Left lung (tissue), 14 donors: ENCODE measurements at places on chromosomes 16 and 17. TPM values are rescaled to one million over a fixed set of nuclear protein-coding genes. Genes with fewer than 3 reads are reported as not detected.

- DNase-seq, result no peak
Measured at GRCh38 chr17:47676510-47677165, 17.3 kb upstream of the TBKBP1 start.

DNA sequence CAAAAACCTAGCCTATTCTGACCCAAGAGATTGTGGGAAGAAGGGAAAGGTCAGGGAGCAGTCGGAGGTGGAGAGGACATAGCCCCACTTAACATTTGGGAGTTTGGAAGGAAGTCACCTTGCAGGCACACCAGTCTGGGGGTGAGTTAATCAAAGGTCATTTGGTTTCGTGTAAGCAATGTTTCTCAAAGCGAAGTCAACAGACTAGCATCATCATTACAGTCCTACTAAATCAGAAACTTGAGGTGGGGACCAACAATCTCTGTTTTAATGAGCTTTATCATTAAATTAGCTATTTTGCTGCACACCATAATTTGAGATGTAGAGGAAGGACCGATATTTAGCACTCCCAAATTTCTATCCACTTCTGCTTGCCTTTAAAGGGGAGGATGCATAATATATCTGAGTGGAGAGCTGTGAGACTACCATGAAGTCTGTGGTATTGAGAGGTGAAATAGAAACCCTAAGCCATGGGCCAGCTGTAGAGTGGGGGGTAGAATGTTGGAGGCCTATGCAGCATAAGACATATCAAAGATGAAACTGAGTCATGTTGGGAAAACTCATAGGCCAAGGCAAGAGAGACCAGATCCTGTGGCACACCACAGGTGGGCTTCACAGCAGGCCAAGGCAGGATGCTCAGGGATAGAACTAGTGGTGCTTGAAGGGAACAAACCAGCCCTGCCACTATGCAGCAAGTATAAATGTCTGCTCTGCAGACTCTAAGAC lies 141.7 kb upstream of the ANKFN1 start:
- no peak for DNase-seq

GRCh38 chr16:58222532-58223316 lies 24.8 kb upstream of the CSNK2A2 start:
- no peak for DNase-seq

DNA sequence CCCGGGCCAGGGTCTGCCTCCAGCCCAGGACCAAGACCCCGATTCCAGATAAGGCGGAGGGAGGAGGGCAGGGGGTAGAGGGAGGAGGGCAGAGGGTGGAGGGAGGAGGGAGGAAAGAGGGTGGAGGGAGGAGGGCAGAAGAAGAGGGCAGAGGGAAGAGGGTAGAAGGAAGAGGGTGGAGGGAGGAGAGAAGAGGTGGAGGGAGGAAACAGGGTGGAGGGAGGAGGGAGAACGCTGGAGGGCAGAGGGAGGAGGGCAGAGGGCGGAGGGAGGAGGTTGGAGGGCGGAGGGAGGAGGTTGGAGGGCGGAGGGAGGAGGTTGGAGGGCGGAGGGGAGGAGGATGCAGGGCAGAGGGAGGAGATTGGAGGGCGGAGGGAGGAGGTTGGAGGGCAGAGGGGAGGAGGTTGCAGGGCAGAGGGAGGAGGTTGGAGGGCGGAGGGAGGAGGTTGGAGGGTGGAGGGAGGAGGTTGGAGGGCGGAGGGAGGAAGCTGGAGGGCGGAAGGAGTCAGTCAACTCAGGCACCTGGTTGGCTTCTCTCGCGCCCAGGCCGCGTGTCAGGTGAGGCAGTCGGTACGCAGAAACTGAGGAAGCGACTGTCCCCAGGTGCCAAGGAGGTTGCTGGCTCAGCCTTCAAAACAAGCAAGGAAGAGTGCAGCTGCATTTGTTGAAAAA lies 65.2 kb downstream of the KLHDC4 start:
- no peak for DNase-seq

DNA sequence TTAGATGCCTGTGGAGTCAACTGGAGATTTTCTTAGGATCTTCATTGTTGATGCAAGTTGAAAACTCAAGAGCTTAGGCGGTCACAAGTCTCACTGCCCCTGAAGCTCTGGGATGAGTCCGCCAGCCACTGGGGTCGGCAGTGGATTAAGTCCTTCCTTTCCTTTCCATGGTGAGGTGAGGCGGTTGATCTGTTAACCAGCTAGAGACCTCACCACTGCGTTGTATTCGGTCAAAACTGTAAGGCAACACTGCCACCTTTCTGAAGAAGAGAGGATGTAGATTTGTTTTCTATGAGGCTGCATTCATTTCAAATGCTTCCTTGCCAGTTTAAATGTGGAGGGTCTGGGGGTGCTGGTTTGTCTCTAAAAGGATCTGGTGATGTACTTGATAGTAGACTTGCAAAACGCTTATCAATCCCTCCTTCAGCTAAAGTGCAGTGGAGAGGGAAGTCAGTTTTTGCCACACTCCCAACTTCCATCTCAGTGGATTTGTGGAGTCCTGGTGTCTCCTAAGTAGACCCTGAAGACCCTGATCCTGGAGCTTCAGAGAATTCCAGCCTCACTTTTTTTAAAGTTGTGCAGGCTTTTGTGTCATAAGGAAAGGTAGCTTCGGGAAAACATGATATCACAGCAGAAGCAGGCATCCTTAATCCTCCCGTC lies 1.7 kb downstream of the MYOCD start:
- no peak for DNase-seq

DNA sequence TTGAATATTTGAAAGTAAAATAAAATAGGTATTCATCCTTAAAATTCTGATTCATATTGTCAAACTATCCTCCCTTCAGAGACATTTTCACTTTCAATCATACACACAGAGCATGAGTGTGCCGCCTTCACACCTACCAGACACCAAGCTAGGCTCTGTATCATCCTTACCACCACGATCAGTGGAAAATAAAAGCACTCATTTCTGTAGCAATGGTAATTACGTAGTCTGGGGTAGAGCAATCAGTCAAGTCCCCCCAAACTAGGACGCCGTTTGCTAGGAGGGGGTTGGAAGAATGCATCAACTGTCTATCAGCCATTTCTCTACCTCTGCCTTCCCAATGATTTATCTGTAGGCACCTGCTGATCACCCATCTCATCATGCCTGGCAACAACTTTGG lies 84.6 kb upstream of the GRIN2A start:
- no peak for DNase-seq

The SLC6A4 gene
- polyA plus RNA-seq, result 1.7 TPM

The CLEC19A gene
- polyA plus RNA-seq, result 0.79 TPM

The ARL5C gene
- 0.69 TPM for polyA plus RNA-seq

The CTRB1 gene
- polyA plus RNA-seq, result not detected
